Activated CD4-positive, alpha-beta memory T cell treated with anti-CD3 and anti-CD28 coated beads, Interleukin-2, amount 10 ng/mL, durations not matched to agents 7 days and 5 days (primary cell): ENCODE measurements at places on chromosomes 16 and 17. TPM values are rescaled to one million over a fixed set of nuclear protein-coding genes. Genes with fewer than 3 reads are reported as not detected.

Gene HES7
- total RNA-seq, result 1.4 TPM

DNA sequence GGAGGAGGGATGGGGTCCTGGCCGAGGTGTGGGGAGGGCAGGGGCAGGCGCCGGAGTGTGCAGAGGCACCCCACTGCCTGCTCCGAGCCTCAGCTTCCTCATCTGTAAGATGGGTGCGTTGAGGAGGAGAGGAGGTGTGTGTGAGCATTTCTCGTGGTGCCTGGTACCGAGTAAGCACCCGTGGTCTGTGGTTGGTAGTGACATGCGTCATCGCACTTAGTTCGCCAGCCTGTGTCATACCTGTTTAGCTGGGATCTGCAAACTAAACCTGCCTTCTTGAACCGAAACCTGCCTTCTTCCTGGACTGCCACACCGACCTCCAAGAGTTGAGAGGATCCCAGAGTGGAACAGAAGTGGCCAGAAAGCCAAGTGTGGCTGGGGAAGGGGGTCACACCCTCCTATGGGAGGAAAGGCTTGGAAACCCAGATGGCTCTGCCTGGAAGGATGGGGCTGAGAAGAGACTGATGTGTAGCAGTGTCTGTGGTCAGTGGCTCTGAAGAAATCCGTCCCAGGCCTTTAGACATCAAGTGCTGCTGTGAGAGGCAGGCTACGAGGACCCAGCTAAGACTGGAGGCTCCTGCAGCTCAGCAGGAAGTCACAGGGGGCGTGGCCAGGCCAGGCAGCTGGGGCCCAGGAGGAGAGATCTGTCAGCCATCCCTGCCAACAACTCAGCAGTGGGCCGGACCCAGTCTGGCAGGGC is 162.6 kb upstream of the PLCG2 start:
- DNase-seq, result peak; percentile 88

Gene KRT9
- total RNA-seq, result not detected

DNA sequence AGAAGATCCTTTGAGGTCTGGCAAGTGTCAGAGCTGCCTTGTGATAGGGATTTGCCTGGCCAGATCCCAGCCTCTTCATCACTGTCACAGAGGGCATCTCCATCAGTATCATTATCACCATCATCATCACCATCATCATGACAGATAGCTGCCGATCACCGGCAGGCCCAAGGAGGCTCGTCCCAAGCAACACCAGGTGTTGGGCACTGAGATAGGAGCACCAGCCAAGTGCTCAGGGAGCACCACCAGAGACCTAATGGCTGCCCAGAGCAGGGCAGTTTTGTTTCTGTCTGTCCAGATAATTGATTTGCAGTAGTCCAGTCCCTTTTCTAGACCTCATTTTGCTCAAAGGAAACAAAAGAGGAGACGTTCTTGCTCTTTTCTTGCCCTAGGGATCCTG is 25.0 kb downstream of the HNF1B start:
- no peak for DNase-seq

Gene NPIPB6
- 1.5 TPM for total RNA-seq

Gene B3GNT9
- total RNA-seq, result 14.6 TPM

- no peak for DNase-seq
These were observed 6.6 kb upstream of the ARMC5 start for GRCh38 chr16:31452631-31453106.

Gene CRHR1
- not detected for total RNA-seq

Gene EFTUD2
- total RNA-seq, result 114 TPM

- DNase-seq, result no peak
These were observed 330.3 kb downstream of the SEC14L1 start for GRCh38 chr17:77470800-77471733.

DNA sequence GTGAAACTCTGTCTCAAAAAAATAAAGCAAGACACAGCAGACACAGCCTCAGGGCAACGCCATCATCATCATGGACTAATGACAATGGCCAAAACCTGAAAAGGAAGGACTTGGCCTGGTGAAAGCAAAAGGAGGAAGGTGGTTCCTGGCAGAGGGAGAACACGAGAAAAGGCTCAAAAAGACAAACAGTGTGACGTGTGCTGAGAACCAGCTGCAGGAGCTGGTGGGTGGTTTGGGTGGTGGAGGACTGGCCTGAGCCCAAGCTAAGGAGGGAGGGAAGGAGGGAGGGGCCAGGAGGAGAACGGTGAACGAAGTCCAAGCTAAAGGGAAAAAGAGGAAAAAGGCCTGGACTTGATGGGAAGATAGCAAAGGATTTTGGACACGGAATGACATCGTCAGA is 85.1 kb downstream of the SLC39A11 start:
- DNase-seq, result no peak

DNA sequence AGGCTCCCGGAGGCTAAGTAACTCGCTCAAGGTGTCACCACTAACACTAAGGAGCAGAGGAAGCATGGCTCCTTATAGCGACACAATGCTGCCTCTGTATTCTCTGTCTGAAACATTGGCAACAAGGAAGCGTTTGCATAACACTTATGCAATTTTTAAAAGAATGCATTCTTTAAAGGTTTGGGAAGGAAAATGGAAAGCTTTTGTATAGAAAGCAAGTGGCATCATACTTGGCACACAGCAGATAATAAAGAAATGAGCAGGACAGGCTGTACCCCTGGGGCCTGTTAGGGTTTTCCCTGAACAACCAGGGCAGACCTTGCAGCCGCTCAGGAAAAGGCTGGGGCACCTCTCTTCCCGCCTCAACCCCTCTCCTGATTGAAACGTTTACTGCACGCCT is 36.9 kb downstream of the PPL start:
- no peak for DNase-seq

DNA sequence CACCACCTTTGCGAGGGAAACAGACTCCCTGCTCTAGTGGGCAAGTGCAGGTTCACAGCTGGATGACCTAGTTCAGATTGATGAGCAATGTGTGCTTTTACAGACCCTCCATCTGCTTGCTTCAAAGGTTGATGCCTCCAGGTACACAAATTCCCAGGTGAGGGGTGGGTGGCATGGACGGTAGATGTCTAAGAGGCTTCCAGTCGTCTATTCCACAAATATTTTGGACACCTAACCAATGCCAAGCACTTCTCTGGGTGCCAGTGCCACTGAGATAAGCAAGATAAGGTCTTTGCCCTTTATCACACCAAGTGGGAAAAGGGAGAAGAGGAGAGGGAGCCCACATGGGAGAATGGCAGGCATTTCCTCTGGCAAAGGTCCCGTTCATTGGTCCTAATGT is 316.6 kb upstream of the CDH5 start:
- no peak for DNase-seq

DNA sequence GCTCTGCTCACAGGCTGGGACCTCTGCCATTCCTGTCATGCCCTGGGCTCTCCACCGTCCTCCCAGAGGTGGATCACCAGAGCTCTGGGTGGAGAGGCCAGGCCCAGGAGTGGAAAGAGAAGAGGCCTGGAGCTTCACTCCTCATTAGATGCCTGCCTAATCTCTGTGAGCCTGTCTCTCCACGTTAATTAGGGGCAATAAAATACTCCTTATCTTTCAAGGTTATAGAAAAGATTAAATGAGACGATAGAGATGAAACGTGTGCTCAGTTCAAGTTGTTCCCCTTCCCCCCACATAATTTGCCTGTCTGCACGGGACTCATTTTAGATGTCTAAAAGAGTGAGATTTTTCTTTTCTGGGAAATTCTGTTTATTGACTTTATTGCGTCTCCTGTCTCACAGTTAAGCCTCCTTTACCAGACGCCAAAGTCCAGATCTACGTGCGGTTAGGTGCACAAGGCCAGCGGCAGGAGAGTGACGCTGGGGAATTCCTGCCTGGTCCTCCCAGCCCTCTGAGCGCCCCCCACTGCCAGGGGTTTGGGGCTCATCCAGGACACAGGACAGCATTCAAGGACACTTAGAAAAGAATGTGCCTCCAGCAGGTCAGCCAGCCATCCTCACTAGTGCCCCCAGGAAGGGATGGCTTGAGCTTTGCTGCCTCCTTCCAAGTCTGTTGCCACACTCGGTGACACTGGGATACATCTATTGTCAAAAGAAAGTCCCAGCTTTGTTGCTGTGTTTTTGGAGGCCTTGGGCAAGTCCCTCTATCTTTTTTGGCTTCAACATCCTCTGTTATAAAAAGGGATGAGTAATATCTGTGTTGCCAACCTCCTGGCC is 42.3 kb downstream of the TBX4 start:
- no peak for DNase-seq

GRCh38 chr17:51510940-51511339 is 250.6 kb downstream of the UTP18 start:
- DNase-seq, result no peak

DNA sequence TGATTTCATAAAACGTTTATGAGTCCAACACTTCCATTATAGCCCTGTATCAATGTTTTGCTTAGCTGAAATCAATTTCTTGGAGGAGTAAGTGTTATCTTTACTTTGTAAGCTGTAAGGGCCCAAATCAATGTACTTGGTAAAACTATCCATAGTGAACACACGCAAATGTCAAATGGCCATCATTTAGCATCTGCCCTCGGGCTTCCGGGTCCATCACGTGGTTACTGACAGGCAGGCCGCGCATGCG is 687 bp upstream of the NARF start:
- DNase-seq, result no peak

Gene ACTG1
- total RNA-seq, result 3,769 TPM

Gene LRRC75A
- 1.8 TPM for total RNA-seq

Gene CTRL
- total RNA-seq, result 4.5 TPM

DNA sequence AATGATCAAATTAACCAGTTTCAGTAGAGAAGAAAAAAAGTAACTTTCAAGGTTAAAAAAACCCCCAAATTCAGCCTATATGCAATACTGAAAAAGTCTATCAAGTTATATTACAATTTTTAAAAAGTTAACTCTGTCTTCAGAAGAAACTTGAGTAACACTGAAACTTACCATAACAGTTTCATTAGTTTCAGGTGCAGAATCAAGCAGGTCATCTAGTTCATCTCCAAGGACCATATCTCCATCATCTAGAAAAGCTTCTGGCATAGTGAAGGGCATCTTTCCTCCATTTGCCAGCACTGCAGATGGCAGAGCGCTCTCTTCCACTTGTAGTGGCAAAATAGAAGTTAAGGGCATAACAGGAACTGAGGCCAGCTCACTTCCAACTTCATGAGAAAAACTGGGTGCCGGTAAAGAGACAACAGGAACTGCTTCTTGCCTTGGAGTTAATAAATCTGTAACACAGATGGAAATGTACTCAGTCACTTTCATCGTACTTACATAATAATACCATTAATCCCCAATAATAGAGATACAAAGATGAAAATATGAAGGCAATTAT is 22.9 kb downstream of the ZC3H7A start:
- no peak for DNase-seq

DNA sequence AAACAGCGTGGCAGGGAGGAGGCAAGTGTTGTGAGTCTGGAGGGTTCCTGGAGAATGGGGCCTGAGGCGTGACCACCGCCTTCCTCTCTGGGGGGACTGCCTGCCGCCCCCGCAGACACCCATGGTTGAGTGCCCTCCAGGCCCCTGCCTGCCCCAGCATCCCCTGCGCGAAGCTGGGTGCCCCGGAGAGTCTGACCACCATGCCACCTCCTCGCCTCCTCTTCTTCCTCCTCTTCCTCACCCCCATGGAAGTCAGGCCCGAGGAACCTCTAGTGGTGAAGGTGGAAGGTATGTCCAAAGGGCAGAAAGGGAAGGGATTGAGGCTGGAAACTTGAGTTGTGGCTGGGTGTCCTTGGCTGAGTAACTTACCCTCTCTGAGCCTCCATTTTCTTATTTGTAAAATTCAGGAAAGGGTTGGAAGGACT is at the start of gene CD19:
Gene CD19 (plus strand): TSS at position 171 of the 425 bp plus-strand sequence. CDS start 30 bp downstream, at position 201.
- no peak for DNase-seq

GRCh38 chr17:57788725-57789124 is 43.6 kb upstream of the CCDC182 start:
- no peak for DNase-seq
